Occipital lobe (tissue), 3 donors: ENCODE measurements at places on chromosomes 6 and 20.

- DNase-seq = no peak
Measured at GRCh38 chr6:42230345-42231321, 13.0 kb upstream of the MRPS10 start.

DNA sequence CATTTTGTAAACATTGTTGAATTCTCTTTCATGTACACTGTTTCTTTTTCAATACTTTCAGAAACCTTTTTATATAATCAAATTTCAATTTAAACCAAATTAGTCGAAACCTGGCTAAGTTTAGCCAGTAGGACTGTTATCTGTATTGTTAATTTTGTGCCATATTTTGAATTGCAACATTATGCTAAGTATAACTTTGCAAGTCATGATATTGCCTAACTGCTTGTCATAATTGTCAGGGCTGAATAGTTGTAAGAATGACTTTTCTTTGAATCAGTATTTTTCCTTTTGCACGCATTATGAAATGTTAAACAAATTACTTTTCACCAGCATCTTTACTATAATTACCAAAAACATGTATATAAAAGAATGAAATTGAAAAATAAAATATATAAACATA, 82.7 kb downstream of the SAMD3 start:
- no peak for DNase-seq

DNA sequence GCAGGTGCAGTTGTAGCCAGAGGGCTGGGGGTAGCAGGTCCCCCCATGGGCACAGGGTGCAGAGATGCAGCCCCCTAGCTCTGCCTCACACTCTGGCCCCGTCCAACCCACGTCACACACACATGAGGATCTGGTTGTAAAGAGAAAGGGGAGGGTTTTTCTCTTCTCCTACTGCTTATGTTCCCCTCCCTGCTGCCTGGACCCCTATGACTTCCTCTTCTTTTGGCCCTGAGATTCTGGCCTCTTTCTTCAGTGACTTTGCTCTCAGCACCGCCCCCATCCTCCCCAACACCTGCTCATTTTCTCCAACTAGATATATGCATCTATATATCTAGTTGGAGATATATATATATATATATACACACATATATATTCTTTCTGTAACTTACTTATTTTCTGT, 9.7 kb downstream of the NOTCH4 start:
- no peak for DNase-seq

DNA sequence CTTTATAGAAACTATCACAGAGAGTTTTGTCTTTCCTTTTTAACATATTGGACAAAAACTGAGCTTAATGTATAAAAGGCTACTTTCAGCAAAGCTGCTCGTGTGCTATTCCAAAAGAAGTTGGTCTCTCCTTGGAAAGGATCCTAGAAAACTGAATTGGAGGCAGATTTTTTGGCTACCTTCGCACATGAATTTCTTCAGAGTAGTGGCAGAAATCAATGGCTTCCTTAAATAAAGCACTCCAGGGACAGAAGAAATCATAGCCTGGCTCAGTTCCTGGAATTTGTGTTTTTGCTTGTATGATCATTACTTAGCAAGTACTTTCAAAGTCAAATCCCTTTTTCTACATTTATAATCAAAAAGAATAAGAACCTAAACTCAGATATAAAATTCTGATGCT, 780.3 kb downstream of the PHF3 start:
- DNase-seq = no peak

DNA sequence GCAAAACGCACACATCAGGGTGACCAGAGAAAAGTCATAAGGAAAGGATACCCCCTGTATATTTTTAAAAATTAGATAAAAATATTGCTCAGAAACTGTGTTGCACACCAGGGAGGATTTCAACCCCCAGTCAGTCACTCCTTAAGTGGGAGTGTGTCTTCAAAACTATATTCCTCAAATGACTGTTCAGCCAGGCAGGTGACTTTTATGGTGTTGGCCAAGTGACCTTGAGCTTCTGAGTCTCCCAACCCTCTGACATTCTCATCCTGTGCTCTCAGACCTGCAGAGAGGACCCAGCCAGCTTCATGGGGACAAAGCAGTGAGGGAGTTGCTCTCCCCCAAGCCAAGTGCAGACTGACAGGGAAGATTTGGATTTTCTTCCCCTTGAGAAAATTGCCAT, 311.9 kb upstream of the JARID2 start:
- DNase-seq = no peak

DNA sequence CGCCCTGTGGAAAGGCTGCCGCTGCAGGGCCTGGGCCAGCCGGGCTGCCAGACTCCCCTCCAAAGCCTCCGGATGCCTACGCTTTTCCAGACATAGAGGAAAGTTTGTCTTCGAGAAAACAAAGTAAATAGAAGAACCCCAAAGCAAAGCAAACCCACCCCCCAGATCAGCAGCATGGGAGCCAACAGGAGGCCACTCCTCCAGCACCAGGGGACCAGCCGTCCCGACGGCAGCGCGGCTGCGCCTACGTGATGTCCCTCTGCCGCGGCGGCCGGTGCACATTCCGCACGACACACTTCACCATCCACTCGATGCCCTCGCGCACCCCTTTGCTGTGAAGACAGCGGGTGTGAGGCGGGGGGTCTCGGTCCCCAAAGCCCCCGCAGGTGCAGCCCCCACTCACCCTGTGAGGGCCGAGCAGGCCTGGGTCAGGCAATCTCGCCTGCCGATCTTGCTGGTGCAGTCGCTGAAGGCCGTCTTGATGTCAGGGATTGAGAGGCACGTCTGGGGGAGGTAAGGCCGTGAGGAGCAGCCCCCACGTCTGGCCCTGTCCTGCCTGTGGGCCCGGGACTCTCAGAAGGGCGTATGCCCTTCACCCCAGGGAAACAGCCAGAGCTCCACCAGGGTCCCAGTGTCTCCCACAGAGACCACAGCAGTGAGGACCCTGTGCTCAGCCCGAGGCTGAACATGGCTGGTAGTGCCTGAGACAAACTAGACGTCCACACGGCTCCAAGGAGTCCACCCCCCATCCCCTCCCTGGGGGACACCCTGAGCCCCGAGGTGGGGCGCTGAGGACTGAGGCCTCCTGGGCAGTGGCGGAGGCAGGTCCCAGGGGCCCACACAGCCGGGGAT, 4.0 kb downstream of the TNFRSF6B start:
- DNase-seq = no peak
